ENCODE measurements at places on chromosomes 2 and 18.

GRCh38 chr2:160256507-160256906, 56.4 kb upstream of the ITGB6 start:
- no peak for DNase-seq

- DNase-seq = no peak
Observed at GRCh38 chr2:39283561-39283960, 39.8 kb upstream of the CDKL4 start.

DNA sequence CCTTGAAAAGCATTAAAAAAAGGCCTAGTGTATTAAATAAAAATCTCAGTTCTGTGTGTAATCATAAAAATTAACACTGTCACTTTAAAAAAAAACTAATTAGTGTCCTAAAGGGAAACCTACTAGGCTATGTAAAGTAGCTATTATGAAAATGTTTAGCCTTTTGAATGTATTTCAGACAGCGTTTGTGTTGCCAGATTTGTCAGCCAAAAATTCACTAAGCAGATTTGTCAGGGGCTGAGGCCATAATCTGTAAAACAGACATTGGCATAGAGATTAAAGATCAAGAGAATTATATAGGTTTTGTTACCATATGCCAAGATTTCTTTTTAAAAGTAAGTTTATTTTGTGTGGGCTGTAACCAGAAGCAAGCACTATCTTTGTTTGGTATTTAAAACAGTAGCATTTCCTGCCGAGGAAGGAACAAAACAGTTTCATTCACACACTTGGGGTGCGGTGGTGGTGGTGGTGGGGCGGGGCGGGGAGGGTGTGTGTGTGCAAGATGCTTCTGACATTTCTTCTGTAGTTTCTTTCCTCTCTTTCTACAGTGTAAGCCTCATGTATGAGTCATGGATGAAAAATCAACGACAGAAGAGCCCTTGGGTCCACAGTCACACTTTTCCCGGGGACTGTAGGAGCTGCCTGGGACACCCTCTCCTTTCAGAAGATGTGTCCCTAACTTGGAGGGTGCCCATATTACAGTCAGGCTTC, 328.5 kb upstream of the FANCL start:
- DNase-seq = no peak

- DNase-seq = no peak
Observed at GRCh38 chr2:188426121-188426520, 134.4 kb downstream of the GULP1 start.

GRCh38 chr2:25957743-25958142, 24.6 kb downstream of the KIF3C start:
- DNase-seq = no peak

DNA sequence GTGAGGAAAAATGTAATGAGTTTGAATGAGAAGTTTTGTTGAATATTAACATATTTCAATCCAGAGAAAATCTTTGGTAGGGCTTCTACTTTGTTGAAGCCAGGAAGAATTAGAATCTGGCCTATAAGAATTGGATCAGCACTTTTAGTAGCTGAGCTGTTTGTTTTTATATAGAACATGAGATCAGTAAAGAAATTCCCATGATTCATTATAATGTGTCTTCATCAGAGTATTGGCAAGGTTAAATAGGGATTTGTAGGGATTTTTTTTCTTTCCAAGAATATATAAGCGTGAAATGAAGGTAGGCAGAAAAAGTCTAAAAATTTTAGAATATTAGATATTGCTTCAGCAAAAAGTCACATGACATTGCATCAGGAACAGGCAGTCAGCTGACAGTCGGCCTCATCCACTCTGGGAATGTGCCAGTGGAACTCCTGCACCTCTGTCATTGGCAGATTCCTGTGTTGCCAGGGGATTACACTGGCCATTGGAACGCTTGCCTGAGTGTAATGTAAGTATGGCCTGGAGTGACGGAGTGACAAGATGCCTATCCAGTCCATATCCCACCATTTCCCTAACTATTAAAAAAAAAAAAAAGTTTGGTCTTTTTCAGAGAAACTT, 60.6 kb downstream of the SERTAD2 start:
- no peak for DNase-seq
